ENCODE measurements at places on chromosomes 7 and 10.
A peak's percentile ranks its signal among the peaks of the same experiment; 100 is the strongest.

DNA sequence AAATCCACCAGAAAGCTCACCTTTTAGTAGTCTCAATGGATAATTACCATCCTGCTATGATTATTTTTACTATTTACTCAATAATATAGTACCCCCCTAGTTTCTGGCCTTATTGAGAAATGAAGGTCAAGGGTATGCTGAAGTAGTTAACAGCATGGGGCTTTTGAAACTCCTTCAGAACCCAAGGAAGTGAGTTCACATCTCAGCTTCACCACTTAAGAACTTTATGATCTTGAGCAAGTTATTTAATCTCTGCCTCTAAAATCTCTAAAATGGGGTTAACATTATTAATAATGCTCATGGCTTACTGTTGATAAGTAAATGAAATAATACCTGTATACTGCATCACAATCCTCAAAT, 5.8 kb downstream of the MTPN start:
- DNase-seq = no peak

- DNase-seq = no peak
Measured at GRCh38 chr7:101924171-101924570, 106.7 kb downstream of the CUX1 start.

GRCh38 chr7:134750083-134751062, 29.1 kb upstream of the CALD1 start:
- peak; percentile 33 for DNase-seq

DNA sequence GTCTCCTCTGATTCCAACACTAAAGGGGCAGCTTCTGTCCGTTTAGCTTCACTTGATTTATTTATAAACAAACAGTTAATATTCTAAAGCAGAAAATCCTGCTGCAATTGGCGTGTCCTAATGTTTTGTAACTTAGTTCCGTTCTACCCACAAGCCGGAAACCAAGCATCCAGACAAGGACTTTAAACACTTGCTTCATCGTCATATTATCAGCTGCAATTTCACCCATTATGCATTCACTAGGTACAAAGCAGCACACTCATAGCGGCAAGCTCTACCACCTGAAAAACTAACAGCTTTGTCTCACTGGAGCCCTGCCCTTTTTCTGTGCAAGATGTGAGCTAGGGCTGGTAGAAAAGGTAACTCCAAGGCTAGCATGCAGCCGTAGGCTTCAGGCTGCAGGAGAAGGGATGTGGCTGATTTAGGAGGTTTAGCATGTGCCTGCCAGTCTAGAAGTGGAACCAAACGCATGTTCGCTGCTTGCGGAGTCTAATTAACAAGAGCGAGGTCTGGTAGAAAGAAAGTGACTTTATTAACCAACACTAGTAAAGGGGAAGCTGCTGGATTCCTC, 43.7 kb upstream of the BPGM start:
- no peak for DNase-seq

DNA sequence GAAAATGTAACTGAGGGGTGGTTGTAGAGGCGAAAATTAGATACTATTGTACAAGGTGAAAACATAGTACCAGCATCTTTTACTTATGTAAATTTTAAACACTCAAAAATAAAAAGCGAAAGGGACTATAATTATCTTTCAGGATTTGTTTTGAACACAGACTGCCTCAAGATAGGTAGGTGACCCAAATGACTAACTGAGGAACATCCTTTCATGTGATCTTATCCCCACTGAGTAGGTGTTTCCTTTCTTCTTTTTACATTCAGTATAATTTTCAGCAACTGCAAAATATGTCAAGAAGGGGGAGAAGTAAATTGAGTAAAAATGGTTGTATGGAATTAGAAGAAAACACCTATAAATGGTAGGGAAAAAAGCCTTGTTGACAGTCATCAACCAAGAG, 236.7 kb downstream of the PHF14 start:
- no peak for DNase-seq

DNA sequence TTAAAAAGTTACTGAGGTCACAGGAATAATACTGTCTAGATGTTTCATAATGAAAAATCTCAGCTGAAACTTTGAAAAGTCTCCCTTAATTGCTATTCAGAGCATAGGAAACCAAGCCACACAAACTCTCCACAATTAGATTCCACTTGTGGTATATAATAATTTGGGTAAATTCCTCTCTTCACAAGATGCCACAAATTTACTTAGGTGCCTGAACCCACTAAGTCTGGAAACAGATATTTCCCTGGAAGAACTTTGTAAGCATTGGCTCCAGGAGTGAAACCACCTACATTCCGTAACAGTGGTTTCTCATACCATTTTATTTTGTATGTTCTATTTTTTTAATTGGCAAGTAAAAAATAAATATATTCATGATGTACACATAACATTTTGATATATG, 493.4 kb downstream of the SEMA3D start:
- no peak for DNase-seq

- DNase-seq = no peak
Measured at GRCh38 chr10:85995791-85996190, 370.8 kb downstream of the GRID1 start.

DNA sequence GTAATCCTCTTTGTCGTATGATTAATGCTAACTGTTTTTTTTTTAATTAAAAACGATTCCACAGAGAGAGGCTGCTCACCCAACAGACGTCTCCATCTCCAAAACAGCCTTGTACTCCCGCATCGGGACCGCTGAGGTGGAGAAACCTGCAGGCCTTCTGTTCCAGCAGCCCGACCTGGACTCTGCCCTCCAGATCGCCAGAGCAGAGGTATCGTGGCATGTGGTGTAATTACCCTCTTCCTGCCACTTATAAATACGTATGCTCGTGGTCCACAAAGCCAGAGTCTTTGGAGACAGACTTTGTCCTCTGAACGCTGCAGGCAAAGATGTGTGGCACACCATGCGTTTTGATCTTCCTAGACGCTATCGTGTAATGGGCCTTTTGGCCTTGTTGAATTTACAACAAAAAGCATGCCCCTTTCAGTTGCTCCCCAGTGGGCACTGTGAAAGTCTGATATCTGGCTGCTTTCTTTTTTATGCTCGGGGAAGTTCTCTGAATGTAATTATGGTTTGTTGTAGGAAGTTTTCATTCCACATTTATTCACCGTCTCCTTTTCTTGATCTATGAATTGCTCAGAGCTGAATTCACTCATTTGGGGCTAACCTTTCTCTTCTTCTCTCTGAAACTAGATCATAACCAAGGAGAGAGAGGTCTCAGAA, 33.6 kb upstream of the BTBD16 start:
- DNase-seq = no peak

DNA sequence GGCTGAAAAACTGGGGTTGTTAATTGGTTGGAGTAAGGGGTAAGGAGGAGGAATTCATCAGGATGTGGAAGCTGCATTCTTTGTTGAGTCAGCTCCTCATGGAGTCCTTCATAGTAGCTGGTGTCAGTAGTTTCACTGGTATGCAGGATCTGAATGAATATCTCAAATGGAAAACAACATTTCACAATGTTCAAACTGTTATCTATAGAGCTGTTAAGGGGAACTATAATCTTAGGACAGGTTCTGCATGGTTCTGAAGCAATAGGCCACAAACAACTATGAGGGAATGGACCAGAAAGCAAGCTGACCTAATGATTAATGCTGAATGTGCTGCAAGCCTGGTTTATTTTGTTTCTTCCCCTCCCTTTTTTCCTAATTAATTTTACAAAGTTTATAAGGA, 225.8 kb downstream of the IPMK start:
- no peak for DNase-seq

All from GM12892 (cell line).